Fibroblast of lung (primary cell): ENCODE measurements at places on chromosomes 1 and 21. TPM values are rescaled to one million over a fixed set of nuclear protein-coding genes. Genes with fewer than 3 reads are reported as not detected.

- H3K4me3 ChIP-seq: no peak overlapping the region
- DNase-seq: peak; percentile 40
- H3K36me3 ChIP-seq: no peaks in the 10 kb centered on the region
- H3K4me1 ChIP-seq: no peaks in the 10 kb centered on the region
- H3K27ac ChIP-seq: no peak overlapping the region
Measured at GRCh38 chr1:197342044-197342565, 74.1 kb downstream of the CRB1 start.

The AKT3 gene
- polyA plus RNA-seq: 24.6 and 42.0 TPM in 2 replicates

The PADI1 gene
- polyA plus RNA-seq: not detected in 2 replicates

The NPR1 gene
- 0.14 and 0.60 TPM in 2 replicates for polyA plus RNA-seq

The TMIGD3 gene
- not detected in 2 replicates for polyA plus RNA-seq

The SPRR2B gene
- polyA plus RNA-seq: not detected in 2 replicates
